Amniotic stem cell (primary cell): ENCODE measurements at places on chromosomes 2 and 18.

DNA sequence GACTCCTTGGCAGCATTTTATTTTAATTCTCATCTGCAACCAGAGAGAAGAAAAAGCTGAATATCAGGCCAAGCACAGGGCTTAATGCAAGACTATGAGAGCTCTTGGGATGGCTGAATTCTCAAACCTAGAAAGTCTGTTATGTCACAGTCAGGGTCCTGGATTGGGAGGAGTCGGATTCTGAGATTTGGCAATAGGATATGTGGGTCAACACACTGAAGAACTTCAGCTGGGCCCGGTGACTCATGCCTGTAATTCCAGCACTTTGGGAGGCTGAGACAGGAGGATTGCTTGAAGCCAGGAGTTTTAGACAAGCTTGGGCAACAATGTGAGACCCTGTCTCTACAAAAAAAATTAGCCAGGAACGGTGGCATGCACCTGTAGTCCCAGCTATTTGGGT, 102.4 kb downstream of the COL3A1 start:
- no peak for DNase-seq

- no peak for DNase-seq
These were observed 61.6 kb downstream of the BMP10 start for GRCh38 chr2:68809324-68810240.

DNA sequence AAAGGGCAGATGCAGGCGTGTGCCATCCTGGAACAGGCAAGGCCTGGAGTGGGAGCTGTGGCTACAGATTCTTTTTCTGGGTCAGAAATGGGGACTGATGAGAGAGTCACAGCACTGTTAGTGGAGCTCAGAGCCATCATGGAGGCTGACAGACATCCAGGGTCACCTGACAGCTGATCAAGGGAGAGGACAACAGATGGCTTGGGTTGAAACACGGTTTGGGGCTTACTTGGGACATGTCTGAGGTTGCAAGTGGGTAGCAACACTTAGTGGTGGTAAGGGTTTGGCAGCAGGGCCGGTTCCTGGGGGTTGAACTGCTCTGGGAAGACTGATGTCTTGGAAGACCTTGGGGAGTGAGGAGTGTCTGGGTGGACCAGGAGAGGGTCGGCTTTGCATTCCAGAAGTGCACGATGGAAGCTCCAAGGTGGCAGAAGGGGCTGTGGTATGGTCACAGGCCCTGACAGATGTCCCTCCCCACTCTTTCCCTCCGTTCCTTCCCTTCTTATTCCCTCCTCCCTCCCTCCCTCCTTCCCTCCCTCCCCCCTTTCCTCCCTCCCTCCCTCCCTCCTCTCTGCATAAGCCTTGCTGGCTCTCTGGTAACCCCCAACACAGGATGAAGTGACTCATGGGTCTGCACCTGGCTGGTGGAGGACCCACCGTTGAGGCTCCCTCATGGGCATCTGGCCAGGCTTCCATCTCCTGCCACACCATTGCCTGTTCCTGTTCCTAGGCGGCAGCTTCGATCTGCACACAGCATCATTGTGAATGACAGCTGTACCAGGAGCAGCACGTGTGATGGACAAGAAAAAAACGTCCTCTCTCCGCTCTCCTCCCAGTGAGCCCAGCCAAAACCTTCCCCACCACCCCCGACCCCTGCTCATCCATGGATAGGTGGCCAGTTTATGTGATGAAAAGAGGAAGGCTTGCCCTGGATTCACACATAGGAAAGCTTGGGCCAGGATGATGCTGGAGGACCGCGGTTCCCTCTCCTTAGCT, 63.8 kb upstream of the RPL31 start:
- no peak for DNase-seq

DNA sequence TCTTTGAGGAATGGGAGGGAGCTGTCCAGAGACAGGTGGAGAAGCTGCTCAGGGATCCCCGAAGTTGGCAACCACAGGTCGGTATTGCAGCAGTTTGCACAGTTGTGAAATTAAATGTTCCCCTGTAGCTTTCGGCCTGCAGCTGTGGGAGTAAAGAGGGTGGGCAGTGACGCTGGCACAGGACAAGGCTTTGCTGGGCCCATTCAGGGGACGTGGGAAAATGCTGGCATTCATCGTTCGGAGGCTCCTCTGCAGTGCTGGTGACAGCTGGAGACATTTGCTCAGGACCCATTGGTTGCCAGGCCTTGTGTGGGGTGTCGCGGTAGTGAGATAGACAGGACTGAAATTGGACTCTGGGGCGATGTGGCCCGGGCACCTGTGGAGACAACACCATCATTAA, 173.7 kb downstream of the MYCN start:
- DNase-seq = no peak

- no peak for DNase-seq
These were observed 11.8 kb downstream of the ERFE start for GRCh38 chr2:238170386-238171071.

DNA sequence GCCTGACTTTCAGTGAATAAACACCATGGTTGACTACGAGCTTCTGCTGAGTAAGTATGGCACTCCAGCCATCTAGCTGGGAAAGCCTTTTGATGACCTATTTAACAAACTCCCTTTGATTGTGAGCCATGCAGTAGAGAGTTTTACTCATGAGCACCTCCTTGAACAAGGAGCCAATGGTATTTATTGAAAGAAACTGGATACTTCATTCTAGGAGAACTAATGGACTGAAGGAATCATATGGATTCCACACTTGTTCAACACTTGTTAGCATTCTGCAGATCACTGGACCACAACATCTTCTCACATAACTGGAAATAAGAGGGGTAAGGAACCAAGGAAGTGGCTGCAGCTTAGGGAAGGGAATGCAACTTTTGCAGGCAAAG, 320.9 kb upstream of the ETAA1 start:
- no peak for DNase-seq

DNA sequence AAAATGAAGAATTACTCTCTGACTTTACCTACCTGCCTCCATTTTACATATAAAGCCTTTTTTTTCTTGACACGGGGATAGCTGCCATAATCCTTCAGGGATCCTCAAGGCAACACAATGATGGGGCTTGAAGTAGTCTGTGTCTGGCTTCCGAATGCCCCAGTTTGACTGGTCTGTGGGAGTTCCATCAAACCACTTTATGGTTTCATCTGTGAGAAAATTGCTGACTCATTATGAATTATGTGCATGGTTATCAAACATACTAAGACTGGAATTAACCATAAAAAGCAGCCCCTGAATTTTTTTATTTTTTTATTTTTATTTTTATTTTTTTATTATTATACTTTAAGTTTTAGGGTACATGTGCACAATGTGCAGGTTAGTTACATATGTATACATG, 117.5 kb downstream of the PLA2R1 start:
- no peak for DNase-seq

DNA sequence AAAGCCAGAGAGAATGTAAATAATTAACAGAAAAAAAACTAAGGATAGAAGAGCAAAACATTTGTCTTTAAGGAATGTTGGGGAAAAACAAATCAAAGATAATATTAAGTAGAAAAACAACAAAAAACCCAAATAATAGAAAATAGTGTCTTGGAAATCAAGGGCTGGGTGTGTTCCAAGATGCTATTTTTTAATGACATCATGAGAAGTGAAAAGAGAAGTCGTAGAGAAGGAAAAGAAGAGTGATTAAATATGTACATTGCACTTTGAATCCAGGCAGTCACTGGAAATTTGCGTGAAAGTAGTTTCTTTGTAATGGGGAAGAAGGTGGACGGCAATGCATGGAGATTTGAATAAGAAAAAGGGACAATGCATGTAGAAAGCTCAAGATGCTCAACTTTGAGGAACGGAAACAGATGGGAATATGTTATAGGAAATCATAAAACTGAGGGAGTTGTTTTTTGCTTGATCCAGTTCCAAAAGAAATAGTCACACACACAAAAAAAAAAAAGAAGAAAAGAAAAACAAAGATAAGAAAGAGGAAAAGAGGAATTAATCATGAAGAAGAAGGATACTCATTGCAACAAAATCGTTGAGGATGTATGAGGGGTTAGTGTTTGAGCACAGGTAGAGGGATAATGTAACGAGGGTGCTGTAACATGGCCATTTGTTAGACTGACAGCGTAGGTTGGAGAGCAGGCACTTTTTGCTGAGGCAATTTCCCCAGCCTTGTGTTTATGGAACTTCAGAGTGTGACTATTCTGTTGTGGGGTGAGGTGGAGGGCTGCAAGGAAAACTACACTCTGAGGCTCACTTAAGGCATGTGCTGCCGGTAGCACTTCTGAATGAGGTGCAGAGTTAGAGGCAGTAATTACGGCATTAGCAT, 184.1 kb downstream of the CALCRL start:
- DNase-seq = no peak

- DNase-seq = no peak
These were observed 322.9 kb upstream of the RAB12 start for GRCh38 chr18:8286303-8286702.

DNA sequence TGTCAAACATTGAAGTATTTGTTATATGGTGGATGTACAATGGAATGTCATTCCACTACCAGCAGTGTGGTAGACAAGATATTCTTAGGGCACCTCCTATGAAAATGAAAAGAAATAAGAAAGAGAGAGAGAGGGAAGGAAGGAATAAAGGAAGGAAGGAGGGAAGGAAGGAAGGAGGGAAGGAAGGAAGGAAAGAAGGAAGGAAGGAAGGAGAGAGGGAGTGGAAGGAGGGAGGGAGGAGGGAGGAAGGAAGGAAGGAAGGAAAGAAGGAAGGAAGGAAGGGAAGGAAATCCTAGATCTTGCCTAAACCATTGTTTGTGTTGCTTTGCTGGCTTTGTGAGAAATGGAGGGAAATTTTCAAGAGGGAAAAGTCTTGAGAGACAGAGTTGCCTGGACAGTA, 50.1 kb upstream of the TCF7L1 start:
- DNase-seq = no peak

- DNase-seq = no peak
These were observed 123.1 kb downstream of the CACNB4 start for GRCh38 chr2:151975460-151976414.

DNA sequence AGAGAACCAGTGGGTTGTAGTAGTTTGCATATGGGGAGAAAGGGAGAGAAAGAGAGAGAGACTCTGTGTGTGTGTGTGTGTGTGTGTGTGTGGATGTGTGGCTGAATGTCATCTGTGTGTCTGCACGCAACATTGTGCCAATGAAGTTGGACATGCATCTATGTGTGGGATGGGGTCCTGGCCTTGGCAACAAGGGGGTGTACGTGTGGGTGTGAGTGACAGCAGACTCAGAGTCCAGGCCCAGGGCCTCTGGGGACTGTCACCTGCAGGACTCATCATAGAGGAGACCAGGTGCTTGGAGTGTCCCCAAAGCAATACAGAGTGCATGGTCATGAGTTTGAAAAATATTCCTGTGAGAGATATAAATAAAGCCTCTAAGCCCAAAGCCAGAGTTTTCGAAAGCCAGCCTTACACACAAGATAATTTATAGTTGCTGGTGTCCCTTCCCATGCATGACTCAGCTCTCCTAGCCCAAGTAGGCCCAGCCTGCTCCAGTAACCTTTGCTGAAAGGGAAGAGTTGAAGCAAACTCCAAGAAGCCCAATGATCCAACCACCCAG, 59.9 kb downstream of the TNP1 start:
- DNase-seq = no peak

DNA sequence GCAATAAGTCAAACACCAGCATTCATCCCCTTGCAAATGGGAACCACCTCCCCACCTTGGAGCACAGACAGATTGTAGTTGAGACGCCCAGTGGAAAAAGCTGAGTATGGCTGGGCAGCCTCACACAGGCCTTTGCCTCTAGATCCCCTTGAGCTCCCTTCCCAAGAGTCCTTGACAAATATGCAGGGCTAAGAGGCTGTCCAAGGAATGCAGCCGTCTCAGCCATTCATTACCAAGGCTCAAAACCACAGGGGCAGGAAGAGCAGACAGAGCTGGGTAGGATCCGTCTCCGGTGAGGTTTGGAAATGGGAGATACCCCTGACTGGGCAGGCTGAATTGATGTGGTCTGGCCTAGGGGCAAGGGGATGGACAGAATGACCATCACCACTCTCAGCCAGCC, 557.1 kb downstream of the TNS1 start:
- DNase-seq = no peak

DNA sequence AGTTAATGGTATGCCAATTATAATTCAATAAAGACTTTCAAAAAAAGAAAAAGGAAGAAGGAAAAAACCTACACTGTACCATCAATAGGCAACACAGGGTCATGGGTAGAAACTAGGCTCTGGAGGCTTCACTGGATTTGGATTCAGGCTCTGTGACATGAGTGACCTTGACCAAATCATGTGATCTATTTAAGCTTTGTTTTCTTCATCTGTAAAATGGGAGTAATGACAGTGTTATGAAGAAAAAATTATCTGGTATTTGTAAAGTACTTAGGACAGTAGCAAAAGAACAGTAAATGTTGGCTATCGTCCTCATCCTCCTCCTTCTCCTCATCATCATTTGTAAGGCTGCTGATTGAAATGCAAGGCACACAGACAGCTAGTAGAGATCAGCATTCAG, 59.3 kb upstream of the STPG4 start:
- DNase-seq = no peak

GRCh38 chr2:177245010-177245422, 19.5 kb downstream of the NFE2L2 start:
- peak; percentile 57 for DNase-seq

DNA sequence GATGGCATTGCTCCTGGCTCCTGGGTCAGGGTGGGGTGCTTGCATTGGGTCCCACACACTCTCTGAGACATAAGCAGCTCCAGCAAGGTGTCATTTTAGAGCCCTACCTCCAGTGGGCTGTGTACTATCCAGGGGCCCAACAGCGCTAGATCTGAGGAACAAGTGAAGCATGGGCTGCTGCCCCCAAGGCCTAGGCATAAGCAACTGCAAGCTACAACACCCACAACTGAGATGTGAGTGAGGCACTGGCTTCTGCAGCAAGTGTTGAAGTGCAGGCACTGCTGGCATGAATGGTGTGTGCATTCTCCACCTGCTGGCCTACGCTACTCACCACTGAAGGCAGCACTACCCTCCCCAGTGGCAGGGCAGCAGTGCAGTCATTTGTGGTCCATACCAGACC, 81.0 kb upstream of the STK39 start:
- no peak for DNase-seq

DNA sequence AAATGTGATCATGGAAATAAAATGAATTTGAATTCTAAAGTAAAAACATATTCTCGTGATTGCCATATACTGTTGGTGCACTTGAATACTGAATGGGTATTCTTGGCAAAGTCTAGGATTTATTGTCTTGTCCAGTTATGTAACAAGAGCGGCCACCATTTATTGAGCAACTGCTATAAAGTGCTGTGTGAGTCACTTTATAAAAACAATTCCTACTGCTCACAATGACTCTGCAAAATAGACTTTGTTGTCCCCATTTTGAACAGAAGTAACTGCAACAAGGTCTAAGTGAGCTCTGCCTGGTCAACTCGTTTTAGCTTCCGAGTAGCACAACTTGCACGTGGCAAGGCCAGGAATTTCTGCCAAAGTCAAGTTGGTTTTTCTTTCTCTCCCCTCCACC, 995.6 kb upstream of the FANCL start:
- DNase-seq = no peak

DNA sequence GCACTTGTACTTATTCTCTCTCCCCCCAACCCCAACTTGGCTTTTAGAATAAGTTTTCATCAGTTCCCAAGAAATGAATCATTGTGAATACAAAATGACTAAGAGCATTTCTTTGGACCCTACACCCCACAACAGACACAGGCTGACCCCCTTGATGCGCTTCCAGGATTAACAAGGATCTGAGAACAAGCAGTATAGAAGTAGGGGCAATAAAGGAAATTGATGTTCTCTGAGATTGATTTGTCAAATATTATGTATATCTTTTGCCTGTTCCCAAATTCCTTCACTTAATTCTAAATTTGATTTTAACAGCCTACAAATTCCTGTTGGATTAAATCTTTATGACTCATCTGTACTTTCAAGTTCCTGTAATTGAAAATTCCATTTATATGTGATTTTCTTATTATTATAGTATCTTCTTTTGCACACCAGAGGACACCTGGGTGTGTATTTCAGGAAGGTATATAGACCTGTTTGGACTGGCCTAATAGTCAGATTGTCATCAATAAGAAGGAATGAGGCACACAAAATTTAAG, 10.2 kb upstream of the PTPN4 start:
- no peak for DNase-seq
